ENCODE measurements at places on chromosomes 7 and 10.

GRCh38 chr10:73590881-73591799 lies at the start of gene USP54:
USP54 (minus strand) TSS chr10:73591342; CDS start chr10:73575658, 15,684 bp downstream.
- DNase-seq, result peak; percentile 75

- DNase-seq, result no peak
Measured at GRCh38 chr10:45417746-45418145, 43.7 kb downstream of the ALOX5 start.

DNA sequence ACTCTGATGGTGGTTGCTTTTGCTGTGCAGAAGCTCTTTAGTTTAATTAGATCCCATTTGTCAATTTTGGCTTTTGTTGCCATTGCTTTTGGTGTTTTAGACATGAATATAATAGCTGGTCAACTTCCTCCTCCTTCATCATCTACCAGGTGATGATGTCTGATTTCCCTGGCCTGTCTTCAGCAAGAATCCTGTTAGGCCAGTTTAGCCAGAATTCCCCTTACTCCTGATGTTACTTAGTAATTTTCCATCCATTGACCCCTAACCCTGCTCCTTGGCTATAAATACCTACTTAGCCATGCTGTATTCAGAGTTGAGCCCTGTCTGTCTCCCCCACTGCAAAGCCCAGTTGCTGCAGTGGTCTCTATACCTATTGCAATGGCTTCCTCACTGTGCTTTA lies 91.4 kb downstream of the ZNF777 start:
- DNase-seq, result no peak

DNA sequence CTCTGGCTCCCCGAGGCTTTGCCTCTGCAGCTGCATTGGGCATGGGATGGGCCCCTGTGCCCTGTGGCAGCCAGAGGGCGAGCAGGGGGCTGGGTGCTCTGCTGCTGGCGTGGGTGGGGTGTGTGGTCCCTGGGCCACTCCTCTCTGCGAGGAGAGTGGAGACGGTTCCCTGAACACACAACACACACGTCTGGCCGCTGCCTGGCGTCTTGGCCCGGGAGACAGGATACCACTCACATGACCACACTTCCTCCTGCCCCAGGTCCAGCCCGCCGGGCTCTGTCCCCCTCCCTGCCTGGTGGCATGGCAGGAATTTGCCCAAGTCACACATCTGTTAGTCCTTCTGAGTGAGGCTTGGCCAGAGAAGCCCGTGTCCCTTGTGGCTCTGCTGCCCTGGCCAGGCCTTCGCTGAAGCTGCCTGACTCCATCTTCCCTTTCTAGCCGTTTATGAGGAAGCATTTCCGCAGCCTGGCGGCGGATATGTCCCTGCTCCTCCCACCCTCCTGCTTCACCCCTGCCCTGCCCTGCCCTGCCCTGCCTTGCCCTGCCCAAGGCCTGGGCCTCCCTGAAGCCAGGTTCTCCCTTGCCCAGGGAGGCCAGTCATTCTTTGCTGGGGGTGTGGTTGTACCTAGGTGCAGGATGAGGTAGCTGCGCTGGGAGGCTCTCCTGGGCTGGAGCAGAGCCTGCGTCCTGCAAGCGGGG lies 3.0 kb downstream of the BRI3 start:
- no peak for DNase-seq

- no peak for DNase-seq
Measured at GRCh38 chr10:48464121-48464870, 140.6 kb downstream of the ARHGAP22 start.

DNA sequence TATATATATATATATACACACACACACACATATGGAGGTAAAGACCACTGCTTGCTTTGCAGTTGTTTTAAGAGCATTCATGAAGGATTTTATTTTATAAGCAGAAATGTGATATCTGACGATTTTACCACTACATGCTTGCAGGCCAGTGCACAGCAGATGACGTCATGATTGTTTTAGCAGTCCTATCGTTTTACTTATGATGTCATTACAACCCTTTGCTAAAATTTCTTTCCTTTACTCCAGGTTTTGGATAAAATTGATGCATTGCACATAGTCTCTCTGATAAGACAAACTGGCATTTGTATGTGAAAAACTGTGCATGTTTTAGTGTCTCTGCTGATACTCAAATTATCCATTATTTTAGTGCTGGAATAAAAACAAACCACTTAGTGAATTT lies 9.2 kb downstream of the EGFR start:
- DNase-seq, result no peak

DNA sequence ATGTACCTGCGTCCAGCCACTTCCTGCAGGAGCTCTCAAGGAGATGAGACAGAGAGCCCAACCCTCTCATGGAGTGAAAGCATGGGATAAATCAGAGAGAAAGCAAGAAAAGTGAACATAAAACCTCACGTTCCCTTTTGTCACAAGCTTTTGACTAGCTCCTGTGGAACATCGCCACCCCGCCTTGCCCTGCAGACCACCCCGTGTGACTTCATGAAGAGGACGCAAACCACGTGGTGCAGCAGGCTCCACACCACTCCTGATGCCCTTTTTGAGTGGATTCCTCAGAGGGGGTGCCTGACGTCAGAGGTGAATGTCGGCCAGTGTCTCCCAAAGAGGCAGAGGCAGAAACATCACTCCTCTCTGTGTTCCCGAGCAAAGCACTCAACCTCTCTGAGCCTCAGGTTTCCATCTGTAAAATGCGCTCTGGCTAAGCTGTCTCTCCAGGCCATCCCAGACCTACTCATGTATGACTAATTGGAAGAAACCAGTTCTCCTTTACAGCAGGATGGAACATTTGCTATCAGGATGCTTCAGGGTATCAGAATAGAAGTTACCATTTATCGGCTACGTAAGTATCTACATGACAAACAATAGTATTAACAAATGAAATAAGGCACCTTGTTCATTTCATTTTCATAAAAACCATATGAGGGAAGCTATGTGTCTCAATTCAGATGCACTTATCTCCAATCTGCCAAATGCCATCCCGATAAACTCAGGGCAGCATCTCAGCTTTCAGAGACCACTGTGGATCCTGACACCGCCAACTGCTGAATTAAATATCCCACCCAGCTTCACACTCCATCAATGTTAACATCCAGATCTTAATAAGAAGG lies 5.3 kb downstream of the ZNF488 start:
- DNase-seq, result no peak

DNA sequence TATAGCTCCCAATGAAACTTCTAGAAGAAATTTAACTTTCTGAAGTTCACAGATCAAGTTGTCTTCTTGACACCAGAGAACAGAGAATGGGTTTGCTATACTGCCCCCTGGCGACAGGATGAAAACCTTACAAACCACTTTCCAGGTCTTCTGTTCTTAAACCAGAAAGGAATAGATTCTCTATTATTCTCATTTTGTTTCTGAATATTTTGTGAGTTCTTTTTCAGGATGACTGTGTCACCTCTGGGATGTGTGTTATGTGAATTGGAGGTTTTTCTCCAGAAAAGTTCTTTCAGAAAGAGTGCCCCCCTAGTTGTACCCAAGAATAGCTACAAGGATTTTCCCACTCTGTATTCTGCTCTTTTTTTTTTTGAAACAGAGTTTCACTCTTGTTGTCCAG lies 6.3 kb downstream of the IFT22 start:
- peak; percentile 84 for DNase-seq

- peak; percentile 91 for DNase-seq
Measured at GRCh38 chr10:131453721-131454634, 142.5 kb upstream of the TCERG1L start.

GRCh38 chr7:1323178-1324027 lies 90.7 kb downstream of the UNCX start:
- DNase-seq, result no peak

- DNase-seq, result no peak
Measured at GRCh38 chr10:97707134-97707861, 6.2 kb upstream of the MARVELD1 start.

DNA sequence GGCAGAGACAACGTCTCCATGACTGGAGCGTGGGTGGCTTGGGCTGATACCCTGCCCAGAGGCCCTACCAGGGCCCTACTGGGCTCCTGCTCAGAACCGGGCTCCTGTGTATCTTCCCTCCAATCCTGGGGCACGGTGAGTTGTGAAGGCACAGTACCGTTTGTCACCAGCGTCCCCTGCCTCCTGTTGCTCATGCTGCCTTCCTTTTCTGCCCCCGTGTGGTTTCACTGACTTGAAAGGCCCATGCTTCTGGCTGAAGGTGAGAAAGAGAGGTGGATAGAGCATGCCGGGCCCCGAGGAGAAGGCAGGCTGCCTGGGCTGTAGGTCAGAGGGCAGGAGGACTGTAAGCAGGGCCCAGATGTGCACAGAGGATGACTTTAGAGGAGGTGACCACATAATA lies 9.1 kb upstream of the DMBT1 start:
- no peak for DNase-seq

- no peak for DNase-seq
Measured at GRCh38 chr7:157360483-157361025, 23.8 kb downstream of the DNAJB6 start.

- DNase-seq, result no peak
Measured at GRCh38 chr7:156028521-156028920, 216.3 kb upstream of the SHH start.

DNA sequence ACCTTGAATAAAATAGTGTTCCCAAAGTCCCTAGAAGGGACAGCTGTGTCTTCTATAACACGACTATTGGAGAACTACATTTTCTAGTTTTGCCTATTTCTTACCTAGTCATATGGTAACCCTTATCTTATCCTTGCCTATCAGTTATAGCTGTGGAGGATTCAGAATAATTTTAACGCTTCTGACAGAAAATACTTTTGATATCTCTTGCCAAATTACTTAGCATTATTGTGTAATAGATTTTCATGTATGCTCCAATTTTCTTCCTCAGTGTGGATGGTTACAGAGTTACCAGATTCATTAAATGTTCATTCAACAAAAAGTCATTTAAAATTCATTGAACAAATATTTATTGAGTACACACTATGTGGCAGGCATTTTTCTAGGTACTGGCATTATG lies 34.6 kb upstream of the LSM8 start:
- DNase-seq, result no peak

DNA sequence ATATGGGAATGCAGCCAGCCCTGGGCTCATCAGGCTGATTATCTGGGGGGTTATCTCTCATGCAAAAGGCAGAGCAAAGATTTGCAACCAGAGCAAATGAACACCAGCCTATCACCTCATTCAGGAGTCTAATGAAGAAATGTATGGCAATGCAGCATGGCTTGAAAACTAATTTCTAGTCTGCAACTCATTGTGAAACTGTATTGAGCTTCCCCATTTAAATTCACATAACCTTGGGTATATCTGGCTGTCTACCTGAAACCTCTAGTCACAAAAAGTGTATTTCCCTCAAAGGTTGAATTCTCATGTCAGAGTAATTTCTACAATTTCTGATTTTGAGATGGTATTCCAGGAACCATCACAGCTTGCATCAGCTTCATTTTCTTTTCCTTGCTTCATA lies 240.0 kb downstream of the SDHAF3 start:
- no peak for DNase-seq

DNA sequence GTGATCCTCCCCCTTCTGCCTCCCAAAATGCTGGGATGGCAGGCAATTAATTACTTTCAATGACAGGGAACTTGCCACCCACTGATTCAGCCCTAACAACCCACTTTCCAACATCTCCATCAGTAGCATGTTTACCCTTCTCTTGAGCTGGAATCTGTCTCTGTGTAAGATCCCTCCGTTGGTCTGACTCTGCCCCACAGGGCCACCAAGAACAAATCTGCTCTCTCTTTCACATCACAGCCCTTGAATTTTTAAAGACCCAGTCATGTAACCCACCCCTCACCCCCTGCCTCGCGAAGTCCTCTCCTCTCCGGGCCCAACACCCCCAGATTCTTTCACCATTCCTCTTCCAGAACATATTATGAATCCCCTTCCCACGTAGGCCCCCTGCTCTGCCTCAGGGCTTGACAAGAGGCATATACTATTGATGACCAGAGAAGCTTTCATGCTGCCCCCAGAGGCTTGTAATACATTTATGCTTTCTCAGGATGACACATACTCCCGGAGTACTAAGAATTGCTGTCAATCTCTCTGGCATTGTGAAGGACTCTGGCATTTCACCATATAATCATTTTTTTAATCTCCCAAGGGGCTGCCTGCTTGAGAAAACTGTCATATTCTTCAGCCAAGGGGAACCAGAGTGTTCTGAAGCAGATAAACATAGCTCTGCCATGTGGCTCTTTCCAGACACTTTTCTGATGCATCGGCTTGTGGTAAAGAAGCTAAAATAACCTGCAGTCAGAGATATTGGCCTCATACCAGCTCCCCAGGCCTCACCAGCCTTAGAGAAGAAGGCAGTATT lies 179.2 kb upstream of the AUTS2 start:
- no peak for DNase-seq

- DNase-seq, result no peak
Measured at GRCh38 chr7:36283711-36284130, 105.9 kb upstream of the ANLN start.

GRCh38 chr10:13298748-13299436 lies 972 bp downstream of the PHYH start:
- DNase-seq, result no peak

DNA sequence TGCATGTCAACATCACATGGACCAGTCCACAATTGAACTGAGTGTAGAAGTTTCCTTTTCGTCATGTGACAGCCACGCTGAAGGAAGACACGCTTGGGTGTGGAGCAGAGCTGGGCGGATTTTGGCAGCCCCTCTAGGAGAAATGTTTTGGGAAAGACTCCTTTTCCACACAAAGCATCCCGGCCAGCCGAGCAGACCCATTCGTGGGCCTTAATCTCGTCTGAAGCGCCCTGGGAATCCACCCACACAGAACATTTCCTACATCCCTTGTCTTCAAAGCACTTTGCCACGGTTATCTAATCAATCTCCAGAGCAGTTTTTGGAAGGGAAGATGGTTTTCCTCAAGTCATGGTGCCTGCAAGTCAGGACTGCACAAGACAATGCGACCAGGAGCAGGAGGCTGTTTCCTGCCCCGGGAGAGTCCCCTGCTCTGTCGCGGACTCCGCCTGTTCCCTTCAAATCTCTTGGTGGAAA lies 8.4 kb upstream of the IFT22 start:
- DNase-seq, result no peak

DNA sequence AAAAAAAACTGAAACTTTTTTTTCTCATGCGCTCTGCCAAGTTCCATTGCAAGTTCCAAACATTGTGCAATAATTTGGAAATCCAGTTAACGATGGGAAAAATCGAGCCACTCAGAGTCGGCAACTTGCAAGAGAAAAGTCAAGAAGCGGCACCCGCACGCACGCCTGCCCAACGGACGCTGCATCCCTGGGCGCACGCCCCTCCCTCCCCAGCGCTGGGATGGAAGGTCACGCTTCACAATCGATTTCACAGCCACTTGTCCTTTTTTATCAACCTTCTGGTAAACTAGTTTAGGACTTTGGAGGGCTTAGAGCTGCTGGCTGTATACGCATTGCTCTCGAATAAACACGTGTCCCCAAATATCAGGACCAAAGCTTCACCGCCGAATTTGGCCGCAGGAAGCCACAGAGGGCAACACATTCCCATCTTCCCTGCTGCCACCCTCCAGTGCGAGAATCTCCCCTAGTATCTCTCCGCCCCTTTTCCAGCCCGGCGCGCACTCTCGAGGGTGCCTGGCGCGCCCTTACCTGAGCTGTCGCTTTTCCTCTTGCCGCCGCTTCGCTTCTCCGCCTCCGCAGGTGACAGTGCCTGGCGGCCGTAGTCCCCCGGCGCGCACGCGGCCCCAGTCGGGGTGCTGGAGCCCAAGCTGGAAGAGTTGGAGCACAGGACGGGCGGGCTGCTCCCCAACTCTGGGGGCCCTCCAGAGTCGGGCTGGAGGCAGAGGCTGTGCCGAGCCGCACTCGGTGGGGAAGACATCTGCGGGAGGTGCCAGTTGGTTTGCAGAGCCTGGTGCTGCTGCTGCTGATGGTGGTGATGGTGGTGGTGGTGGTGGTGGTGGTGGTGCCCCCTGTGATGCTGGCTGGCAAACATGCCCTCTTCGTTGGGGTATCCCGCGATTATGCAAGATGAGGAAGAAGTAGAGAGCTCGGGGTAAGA lies 857 bp downstream of the MEOX2 start:
- no peak for DNase-seq
